ENCODE measurements at places on chromosomes 5 and 9.

GRCh38 chr5:139880416-139881142, 85.0 kb downstream of the PSD2 start:
- no peak for DNase-seq

DNA sequence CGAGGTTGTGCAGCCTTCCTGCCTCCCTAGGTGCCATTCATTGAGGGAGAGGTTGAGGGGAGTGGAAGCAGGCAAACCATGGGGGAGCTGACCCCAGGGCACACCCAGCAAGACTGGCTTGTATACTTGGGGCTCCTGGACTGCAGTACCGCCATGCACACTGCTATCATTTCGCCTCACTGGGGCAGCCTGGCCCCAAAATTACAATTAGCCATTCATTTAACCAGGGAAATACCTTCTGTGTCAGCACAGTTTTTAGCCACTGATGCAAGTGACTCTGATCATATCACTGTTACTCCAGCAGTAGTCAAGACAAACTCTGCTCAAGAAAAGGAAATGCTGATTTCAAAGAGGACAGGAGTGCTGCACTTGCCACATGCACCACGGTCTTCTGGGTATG, 109.7 kb downstream of the TRIO start:
- DNase-seq, result no peak

GRCh38 chr5:161333194-161333880, 213.2 kb downstream of the GABRB2 start:
- DNase-seq, result no peak

DNA sequence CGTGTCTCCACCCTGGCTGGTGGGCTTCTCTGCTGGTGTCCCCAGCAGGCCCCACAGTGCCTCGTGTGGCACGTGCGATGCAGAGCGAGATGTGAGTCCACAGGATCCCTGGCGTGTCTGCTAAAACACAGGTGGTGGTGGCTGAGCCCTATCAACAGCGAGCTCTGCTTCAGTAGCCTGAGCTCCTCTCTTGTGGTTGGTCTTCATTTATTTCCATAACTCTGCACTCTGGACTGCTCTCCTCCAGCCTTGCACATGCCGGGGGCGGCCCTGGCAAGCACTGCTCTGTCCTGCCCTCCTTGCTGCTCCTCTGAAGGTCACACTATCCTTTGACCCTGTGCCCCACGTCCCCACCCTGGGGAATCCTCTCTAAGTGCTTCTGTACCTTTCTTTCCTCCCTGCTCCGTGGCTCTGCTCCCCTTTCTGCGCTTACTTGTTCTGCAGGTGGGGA, 59.2 kb downstream of the NSUN2 start:
- no peak for DNase-seq
